Left renal cortex interstitium (tissue), 4 donors: ENCODE measurements at places on chromosomes 6 and 20.

DNA sequence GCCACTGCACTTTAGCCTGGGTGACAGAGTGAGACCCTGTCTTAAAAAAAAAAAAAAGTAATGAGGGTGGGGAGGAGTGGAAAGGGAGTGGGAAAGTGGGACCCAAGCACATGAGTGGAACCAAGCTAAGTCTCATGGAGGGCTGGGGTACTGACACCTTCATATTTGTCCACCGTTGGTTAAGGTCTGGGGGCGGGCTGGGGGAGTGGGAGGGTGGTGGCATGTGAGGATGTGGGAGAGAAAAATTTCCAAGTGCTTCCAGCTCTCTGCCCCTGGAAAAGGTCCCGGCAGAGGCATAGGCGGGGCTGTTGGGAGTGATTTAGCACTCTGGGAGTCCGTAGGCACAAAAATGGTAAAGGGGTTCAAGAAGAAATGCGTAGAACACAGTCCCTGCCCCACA lies 6.1 kb downstream of the PSORS1C2 start:
- DNase-seq = no peak

DNA sequence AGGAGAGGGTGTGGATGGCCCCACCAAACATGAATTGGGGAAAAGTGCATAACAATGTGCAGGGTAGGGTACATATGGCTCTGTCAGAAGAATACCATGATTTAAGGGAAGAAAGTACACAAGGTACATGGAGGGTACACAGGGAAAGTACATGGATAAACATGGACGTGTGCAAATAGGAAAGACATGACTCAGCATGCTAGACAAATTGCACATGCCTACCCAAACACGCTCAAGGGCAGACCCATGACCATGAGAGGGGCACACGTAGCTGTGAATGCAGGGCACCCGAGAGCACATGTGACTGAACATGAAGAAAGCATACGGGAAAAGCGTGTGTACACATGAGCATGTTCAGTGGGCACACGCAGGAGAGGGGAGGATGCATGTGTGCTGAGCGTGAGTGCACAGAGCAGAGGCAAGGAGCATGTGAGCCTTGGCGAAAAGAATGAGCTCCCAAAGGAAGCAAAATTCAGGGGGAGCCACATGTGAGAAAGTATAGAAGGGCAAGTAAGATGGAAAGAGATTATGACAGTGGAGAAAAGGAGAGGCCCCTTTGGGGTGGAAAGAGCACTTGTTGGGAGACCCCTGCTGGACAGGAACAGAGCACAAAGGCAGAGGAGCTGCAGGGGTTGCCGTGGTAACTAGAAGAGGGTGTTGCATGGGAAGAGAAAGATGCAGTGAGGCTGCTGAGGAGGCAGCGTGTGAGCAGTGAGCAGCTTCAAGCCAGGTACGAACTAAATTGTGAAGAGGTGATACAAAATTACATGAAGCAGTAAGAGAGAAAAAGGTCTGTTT lies 17.8 kb downstream of the OR2H2 start:
- no peak for DNase-seq

DNA sequence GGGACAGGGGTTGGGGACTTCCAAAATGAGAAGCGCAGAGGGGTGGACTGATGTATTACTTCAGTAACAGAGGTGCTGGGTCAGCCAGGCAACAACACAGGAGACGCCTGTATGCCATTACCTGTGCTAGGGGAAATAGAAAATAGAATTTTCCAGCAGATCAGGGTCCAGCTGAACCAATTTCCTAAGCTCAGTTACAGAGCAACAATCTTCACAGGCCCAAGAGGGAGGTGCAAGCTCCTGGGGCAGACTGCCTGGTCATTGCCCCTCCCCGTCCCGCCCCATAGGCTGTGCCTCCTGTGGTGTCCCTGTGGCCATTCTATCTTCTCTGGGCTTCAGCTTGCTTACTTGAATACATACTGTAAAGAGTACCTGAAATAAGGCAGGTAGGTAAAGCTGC lies 3.7 kb downstream of the KCNK5 start:
- no peak for DNase-seq

GRCh38 chr6:53999088-53999755 lies 112.0 kb upstream of the MLIP start:
- no peak for DNase-seq

DNA sequence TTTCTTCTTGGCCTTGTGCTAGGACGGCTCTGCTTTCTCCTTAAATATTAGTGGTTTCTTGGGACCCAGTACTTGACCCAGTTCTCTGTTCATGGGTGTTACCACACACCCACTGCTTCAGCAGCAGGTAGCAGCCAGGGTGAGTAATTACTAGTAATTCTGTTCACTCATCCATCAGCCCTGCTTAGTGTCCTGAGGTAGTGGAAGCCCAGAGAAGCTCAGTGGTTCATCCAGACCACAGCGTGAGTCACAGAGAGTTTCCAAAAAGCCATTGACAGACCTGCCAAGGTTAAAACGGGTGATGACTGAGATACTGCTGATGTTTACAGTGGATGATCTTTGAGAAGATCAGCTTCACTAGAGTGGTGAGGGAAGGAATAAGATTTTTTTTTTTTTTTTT lies 51.7 kb upstream of the HINT3 start:
- no peak for DNase-seq

- DNase-seq = no peak
These were observed 81.9 kb downstream of the LRFN2 start for GRCh38 chr6:40505191-40505810.
